ENCODE measurements at places on chromosomes 13 and 19.

- DNase-seq = no peak
Observed at GRCh38 chr19:41159881-41160280, 33.1 kb upstream of the CYP2S1 start.

DNA sequence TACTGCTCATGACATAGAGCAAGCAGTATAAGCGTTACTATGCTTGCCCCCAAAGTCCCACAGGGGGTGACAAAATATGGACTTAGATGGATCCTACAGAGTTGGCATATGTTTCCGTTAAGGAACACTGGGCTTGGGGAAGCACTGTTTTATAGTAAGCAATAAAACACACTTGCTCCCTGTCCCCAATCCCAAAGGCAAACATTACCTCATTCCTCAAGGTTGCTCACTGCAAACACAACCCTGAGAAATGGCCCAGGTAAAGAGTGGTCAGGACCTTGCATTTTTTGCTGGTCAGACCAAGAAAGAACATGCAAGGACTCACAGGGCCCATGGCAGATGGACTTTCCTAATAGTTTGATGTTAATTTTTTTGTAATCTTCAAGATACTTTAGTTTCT, 32.3 kb downstream of the UGGT2 start:
- no peak for DNase-seq

- no peak for DNase-seq
Observed at GRCh38 chr13:40047322-40047771, 391.9 kb downstream of the COG6 start.

DNA sequence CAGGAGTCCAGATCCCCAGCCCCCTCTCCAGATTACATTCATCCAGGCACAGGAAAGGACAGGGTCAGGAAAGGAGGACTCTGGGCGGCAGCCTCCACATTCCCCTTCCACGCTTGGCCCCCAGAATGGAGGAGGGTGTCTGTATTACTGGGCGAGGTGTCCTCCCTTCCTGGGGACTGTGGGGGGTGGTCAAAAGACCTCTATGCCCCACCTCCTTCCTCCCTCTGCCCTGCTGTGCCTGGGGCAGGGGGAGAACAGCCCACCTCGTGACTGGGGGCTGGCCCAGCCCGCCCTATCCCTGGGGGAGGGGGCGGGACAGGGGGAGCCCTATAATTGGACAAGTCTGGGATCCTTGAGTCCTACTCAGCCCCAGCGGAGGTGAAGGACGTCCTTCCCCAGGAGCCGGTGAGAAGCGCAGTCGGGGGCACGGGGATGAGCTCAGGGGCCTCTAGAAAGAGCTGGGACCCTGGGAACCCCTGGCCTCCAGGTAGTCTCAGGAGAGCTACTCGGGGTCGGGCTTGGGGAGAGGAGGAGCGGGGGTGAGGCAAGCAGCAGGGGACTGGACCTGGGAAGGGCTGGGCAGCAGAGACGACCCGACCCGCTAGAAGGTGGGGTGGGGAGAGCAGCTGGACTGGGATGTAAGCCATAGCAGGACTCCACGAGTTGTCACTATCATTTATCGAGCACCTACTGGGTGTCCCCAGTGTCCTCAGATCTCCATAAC, at the start of gene APOE:
APOE (plus strand) TSS at position 360 of the 724 bp plus-strand sequence. CDS start 829 bp downstream, outside the sequence.
- no peak for DNase-seq

GRCh38 chr19:43784981-43785808, 4.4 kb upstream of the KCNN4 start:
- no peak for DNase-seq

- DNase-seq = no peak
Observed at GRCh38 chr13:76378767-76379166, 507.4 kb downstream of the KCTD12 start.
